Stimulated activated CD8-positive, alpha-beta memory T cell treated with anti-CD3 and anti-CD28 coated beads, Interleukin-2, amount 100 ng/mL, for 1 hour (primary cell): ENCODE measurements at places on chromosomes 2 and 18.

DNA sequence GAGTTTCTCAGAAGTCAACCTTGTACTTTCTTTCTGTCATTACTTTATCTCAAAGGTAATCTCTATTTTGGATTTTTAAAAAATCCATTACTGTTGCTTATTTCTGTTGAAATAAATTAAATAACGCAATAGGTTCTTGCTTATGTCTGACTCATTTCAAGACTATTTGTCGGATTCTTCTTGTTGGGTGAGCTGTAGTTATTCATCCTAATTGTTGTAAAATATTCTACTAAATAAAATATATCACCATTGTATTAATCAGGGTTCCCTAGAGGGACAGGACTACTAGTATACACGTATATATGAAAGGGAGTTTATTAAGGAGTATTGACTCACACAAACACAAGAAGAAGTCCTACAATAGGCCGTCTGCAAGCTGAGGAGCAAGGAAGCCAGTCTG lies 403.9 kb upstream of the CYRIA start:
- no peak for DNase-seq

DNA sequence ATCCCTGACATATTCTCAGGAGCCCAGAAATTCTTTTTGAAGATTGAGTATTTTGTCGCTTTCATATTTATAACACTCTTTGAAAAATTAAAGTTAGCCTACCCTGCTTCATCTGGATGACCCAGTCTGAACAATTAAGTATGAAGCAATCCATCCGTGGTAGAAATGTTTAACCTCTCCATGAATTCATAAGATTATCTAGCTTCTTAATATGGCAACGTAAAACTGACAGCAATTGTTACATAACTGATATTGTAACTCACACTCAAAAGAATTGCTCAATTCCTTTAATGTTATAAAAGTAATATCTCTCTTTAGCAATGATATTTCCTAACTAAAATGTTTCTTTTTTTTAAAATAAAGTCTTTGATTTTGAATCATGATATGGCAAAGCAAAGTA lies 7.2 kb upstream of the ABCA12 start:
- DNase-seq, result no peak

GRCh38 chr18:10062302-10063300 lies 148.8 kb downstream of the VAPA start:
- no peak for DNase-seq

- no peak for DNase-seq
Measured at GRCh38 chr2:85524336-85524908, 14.5 kb upstream of the MAT2A start.

- DNase-seq, result no peak
Measured at GRCh38 chr18:56907771-56908170, 239.1 kb upstream of the BOD1L2 start.

DNA sequence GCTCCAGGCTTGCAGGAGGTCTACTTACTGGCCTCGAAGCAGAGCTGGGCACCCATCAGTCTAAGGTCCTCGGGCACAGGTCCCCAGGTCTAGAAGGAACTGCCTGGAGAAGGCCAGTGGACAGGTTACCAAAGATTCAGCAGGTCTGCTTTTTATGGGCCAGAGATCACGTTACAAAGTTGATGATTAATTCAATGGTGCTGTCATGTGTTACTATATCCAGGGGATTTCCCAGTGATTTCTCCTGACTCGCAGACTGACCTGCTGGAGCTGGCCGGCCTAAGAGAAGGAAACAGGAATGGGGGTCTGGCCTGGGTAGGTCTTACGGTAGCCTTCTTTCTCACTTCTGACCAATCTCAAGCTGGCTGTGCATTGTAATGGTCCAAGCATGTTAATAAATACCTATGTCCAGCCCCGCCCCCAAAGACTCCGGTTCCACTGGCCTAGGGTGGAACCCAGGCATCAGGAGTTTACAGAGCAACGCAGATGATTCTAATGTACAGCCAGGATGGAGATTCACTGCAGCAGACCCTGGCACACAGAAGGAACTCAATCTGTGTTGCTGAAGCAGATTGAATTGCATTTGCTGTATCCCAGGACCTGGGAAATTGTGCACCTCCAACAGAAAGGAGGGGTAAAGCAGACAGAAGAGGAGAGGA lies at the start of gene NEURL3:
Gene NEURL3, minus strand, starts transcription at position 127 of the 659 bp plus-strand sequence. Its CDS starts 71 bp downstream, at position 56.
- no peak for DNase-seq

DNA sequence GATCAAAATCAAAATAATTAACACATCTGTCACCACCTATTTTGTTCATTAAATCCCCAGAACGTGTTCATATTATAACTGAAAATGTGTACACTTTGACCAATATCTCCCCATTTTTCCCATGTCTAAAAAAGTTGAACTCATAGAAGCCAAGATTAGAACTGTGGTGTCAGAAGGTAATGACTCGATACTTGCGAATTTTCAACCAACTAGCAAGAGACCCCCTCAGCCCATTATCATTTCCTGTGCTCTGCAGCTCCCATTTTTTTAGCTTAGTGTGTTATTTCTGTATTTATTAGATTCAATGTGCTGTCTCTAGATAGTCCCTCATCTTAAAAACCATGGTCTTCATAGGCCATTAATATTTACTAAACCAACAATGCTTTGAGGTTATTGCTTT lies 248.7 kb upstream of the PIK3C3 start:
- no peak for DNase-seq

DNA sequence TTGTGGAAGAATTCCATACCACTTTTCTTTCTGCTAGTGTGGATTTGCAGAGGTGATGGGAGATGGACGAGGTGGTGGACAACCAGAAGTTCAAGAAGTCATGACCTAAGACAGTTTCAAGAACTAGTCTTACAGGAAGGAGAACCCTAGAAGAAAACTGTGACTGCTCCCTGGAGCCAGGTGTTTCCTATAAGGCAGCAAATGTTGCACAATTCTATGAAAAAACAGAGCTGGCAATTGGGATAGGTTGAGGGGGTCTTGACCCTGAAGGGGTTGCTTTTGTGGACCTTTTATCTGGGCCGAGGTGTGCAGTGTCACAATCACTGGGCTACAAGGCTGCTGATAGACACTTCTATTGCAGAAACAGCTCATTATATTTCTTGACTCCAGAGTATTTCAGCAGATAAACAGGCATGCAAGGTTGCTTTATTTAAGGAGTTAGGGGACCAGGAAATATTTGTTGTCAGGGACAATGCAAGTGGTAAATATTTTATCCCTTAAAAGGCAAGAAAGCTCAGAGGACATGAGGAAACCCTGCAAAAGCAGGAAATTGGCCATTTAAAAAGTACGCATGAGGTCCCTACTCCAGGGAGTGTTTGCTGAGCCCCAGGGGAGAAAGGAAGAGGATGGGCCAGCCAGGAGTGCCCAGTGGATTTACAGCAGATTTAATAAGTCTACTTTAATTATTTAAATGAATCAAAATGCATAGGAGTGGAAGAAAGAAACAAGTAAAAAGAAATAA lies 22.9 kb downstream of the APCDD1 start:
- DNase-seq, result no peak

DNA sequence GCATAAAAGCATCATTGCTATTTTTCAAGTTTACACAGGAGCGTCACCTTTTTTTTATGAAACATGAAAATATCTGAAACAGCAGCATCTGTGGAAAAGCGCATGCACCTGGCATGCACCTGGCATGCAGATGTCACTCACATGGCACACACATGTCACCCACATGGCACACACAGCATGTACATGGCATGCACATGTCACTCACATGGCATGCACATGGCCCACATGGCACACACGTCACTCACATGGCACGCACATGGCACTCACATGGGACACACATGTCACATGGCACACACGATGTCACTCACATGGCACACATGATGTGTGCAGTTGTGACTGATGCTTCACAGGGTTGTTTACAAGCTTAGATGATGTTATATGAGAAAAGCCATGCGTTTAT lies 188.0 kb downstream of the ZNF407 start:
- DNase-seq, result no peak

GRCh38 chr2:44135771-44136170 lies 32.9 kb upstream of the PPM1B start:
- no peak for DNase-seq

DNA sequence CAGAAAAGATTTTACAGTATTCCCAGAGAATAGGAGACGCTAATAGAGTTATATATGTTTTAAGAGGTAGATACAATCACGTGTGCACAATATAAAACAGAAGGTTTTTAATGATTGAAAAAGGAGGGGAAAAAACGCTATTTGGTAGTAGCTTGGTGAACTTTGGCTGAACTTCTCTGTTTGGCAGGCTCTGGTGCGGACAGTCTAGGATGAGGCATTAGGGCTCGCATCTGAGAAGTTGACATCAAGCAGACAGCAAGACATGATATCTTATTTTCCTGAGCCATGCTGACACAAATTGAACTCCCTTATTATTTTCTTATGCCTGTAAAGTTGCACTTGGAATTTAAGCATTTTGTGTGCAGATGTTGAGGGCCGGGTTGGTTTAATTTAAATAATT lies 176.6 kb downstream of the EN1 start:
- DNase-seq, result no peak

- no peak for DNase-seq
Measured at GRCh38 chr2:236998236-236998635, 87.5 kb upstream of the COPS8 start.

DNA sequence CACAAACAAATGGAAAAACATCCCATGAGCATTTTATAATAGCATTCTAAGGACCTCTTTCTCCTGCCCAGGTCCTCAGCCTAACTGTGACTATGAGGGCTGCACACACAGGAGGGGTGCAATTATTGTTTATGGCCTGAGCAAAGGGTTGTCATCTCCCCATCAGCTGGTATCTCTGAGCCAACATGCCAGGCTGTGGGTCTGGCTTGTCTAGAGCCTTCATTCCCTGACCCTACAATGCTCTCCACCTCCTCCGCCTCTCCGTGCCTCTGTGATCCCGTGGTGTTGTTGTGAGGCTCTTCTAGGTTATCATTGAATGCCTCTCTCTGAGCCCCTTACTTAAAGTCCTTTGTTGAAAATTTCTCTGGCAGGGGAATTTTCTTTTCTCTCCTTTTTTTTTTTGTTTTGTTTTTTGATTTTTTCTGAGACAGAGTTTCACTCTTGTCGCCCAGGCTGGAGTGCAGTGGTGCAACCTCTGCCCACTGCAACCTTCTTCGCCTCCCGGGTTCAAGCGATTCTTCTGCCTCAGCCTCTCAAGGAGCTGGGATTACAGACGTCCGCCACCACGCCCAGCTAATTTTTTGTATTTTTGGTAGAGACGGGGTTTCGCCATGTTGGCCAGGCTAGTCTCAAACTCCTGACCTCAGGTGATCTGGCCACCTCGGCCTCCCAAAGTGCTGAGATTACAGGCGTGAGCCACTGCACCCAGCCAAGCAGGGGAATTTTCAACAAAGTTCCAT lies 126.4 kb downstream of the SMAD7 start:
- no peak for DNase-seq

DNA sequence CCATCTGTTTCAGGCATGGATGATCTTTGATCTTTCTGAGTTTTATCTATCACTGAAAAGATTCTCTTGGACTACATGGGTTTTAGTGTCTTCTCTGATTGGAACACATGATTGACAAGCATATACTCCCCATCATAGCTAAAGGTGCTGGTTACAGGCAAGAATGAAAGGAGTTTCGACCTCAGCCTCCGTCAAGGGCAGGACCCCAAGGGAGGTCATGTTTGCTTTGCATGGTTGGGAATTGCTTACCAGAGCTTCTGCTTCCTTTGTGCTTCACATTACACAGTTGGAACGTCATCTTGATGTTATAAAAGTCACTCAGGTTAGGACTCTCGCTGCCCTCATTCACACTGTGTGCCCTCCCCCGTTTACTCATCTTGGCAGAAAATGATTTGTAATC lies 287.7 kb downstream of the PIK3C3 start:
- DNase-seq, result no peak

DNA sequence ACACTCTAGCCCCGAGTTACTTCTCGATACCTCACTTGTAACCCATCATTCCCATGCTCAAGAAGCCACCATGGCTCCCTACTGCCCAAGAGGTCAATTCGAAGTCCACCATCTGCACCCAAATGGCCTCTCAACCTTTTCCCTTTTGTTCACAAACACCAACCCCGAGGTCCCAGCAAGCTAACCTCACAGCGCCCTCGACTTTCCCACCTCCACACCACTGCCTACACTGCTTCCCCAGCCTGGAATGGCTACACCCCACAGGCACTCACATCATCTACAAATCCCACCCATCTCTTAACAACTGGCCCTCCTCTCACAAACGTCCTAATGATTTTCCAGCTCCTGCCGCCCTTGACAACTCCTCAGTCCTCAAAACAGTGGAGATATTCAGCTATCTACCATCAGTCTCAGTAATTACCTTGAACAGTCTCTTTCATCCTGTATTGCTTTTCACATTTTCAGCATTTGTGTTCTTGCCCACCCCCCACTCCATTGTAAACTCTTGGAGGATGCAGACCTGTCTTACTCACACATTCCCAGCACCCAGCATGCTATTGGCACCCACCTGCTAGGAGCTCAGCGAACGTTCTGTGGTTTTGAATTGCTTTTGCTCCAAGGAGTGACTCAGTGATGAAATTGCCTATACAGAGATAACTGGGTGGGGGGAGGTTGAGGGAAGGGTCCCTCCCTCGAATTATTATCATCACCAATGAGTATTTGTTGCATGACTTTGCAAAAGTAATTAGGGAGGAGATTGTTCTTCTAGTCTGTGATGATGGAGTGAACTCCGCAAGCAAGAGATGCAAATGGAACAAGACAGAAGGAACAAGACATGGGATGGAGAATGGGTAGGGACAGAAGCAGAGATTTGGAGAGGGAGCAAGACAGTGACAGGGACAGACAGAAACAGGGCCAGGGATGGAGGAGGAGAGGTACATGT lies 106.8 kb downstream of the CYP26B1 start:
- DNase-seq, result no peak

DNA sequence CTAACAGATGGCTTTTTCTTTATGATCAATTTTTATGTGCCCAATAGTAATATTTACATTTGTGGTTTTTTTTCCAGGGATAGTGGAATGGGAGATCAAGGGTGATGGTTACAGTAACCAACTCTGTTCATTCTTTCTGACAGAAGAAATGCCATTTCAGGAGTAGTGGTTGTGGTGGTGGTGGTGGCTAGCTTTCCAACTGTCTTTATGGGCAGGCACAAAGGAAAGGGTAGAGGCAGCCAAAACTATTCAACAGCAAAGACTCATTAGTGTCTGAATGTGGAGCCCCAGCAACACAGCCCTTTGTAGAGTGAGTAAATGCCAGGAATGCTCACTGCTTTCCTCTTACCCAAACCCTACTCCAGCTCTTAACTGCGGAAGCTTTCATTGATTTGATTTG lies 227.7 kb downstream of the RND3 start:
- no peak for DNase-seq

- no peak for DNase-seq
Measured at GRCh38 chr2:39091543-39091942, 29.3 kb downstream of the SOS1 start.

DNA sequence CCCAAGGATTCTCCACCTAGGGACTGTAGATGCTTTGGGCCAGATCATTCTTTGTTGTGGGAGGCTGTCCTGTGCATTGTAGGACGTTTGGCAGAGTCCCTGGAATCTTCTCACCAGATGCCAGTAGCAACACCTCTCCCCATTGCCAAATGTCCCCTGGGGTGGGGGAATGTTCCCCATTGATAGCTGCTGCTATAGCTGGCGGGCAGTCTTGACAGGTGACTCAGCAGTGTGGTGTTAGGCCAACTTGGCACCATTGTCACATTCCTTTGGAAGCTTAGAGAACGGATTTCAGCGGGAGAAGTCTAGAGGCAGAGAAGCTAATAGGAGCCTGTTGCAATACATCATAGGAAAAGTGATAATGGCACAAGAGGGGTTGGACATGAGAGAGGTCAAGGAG lies 495.7 kb upstream of the SMIM21 start:
- no peak for DNase-seq
